SIG-M5 (cell line): ENCODE measurements at places on chromosomes 5 and 9.

DNA sequence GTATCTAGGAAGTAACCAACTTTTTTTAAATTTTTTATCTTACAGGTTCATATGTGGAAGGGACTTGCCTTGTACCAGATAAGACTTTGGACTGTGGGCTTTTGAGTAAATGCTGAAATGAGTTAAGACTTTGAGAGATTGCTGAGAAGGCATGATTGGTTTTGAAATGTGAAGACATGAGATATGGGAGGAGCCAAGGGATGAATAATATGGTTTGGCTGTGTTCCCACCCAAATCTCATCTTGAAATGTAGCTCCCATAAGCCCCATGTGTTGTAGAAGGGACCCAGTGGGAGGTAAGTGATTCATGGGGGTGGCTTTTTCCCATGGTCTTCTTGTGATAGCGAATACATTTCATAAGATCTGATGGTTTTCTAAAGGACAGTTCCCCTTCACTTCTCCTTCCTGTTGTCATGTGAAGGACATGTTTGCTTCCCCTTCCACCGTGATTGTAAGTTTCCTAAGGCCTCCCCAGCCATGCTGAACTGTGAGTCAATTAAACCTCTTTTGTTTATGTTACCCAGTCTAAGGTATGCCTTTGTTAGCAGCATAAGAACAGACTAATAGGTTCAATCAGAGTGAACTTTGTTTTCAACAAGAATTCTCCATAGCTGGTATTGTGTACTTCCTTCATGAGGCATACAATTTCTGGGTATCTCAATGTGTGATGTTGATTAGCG, 535.6 kb upstream of the MEF2C start:
- no peak for DNase-seq

- no peak for DNase-seq
These were observed 100.9 kb upstream of the HCN1 start for GRCh38 chr5:45796959-45797553.

DNA sequence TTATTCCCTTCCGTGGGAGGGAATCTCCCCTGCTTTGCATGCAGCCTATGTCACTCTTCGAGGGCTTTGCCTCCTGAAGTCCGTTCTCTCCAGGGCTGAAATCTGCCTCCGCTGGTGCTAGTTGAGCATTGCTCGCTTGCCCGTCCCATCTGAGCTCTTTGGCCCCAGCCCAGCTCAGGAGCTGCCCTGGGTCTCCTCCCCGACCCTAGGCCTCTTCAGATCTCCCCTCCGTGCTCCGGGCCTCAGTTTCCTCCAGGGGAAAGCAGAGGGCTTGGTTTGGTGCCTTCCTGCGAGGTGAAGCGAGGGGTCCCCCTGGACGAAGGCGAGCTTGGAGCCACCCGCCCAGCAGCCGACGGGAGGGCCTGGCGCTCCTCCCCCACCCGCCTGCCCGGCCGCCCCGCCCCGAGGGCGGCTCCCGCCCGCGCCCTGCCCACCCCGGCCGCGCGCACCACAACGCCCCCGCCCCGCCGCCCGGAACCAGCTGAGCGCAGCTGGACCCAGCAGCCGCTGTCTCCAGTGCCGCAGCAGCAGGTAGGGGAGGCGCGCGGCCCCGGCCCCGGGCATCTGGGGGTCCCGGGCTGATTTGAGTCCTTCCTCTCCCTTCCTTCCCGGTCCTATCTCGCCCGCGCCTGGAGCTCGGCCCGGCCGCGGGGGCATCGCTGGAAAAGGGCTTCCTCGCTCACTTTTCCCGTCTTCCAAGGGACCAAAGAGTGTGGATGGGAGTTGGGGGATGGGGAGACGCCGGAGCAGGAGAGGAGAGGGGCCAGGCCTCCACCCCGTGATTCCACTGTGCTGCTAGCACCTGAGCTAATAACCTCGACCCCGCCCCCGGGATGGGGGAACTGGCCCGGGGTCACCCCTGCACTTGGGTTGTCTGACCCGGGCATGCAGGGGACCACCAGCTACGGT, at the start of gene GSN:
TSS of gene GSN (plus strand) at position 474 of the 909 bp plus-strand sequence. CDS start 33,810 bp downstream, outside the sequence.
- DNase-seq = no peak

- DNase-seq = no peak
These were observed 20.1 kb upstream of the TCERG1 start for GRCh38 chr5:146426853-146427618.

DNA sequence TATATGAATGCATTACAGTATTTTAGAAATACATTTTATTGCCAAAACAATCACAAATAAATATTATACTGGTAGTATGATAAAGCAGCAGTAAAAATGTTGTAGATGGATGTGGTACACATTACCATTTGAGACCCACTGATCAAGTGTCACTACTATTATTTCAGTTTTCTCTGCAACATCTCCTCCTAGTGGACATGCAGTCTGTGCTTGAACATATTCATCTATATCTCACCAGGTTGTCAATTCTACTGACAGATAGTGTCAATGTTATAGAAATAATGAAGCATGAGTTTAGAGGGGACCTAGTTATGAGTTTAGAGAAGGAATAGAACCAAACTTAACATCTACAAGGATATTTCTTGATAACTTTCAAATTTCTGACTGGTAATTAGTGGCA, 39.2 kb upstream of the ELOVL7 start:
- DNase-seq = no peak

- DNase-seq = no peak
These were observed 169.6 kb upstream of the SNX2 start for GRCh38 chr5:122605236-122605635.

GRCh38 chr5:138448481-138449398, 9.9 kb downstream of the REEP2 start:
- DNase-seq = no peak

GRCh38 chr9:85741095-85741874, 469 bp downstream of the AGTPBP1 start:
- no peak for DNase-seq

- no peak for DNase-seq
These were observed 449.6 kb downstream of the SLCO4C1 start for GRCh38 chr5:101846496-101846895.
